ENCODE measurements at places on chromosomes 3 and 15.

DNA sequence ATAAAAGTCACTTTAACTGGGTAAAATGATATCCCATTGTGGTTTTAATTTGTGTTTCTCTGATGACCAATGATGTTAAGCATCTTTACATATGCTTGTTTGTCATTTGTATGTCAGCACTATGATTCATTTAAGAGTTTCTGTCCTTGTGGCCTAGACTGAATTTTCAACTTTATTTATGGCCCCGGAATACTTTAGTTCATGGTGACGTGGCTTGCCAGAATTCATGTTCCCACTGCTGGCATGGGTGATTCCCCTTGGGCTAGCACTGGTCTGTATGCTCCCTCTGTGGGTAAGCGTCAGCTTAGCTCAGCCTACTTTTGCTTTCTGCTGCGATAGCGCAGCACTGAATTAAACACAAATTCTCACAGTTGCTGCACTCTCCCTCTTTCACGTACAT lies 436.3 kb upstream of the SGO1 start:
- DNase-seq, result no peak

DNA sequence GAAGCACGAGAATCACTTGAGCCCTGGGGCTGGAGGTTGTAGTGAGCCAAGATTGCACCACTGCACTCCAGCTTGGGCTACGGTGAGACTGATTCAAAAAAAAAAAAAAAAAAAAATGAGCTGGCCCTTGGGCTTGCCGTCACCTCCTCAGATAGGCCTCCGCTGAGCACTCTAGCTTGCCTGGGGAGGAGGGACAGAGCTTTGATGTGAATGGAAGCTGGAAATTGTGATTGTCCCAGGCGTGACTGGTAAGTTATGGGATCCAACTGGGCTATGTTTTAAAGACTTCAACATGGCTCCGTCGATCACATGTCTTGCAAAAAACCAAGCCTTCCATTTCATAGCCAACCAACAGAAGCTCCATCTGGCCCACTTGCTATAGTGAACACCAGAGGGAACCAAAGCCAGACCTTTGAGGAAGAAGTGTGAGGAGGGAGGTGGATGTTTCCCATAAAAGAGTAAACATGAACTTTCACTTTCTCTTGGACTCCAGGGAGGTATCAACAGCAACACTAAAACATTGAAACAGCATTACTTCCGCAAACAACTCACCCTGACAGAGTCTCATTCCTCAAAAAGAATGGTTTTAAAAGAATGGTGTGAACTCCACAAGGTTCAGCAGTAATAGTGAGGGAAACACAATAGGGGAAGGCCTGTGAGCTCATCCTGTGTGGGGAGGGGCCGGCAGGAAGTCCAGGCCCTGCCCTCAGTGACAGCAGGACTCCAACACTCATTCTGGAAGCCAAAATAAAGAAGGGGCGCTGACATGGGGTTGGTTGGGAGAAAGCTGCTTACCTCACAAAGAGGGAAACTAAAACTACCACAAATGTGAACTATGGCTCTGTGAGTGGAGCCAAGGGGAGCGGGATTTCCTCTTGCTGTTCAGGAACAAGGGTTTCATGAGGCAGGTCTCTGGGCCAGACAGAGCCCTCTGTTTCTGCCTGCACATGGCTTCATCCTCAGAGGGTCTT lies 59.2 kb upstream of the IL12A start:
- no peak for DNase-seq

DNA sequence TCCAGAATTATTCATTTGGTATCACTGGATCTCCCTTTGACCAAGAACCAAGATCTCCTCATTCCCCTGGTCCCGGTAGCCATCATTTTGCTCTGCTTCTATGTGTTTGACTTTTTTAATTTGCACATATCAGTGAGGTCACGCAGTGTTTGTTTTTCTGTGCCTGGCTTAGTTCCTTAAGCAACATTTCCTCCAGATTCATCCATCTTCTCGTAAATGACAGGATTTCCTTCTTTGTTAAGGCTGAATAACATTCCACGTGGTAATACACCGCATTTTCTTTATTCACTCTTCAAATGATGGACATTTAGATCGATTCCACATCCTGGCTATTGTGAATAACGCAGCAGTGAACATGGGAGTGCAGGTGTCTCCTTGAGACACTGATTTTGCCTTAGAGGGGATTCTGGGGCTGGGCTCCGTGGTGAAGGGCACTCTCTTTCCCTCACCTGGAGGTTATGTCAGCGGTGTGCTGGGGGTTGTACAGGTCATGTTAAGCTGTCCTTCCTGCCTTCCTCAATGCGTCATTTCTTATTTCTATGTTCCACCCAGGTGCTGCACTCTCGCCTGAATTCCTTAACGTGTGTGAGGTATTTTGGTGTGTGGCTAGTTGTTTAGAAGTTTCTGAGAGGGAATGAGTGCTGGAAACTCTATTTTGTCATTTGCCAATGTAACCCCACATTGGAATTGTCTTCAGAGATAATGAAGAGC lies 212.2 kb downstream of the LPP start:
- DNase-seq, result no peak

GRCh38 chr3:11465744-11466616 lies 177.7 kb downstream of the VGLL4 start:
- no peak for DNase-seq

DNA sequence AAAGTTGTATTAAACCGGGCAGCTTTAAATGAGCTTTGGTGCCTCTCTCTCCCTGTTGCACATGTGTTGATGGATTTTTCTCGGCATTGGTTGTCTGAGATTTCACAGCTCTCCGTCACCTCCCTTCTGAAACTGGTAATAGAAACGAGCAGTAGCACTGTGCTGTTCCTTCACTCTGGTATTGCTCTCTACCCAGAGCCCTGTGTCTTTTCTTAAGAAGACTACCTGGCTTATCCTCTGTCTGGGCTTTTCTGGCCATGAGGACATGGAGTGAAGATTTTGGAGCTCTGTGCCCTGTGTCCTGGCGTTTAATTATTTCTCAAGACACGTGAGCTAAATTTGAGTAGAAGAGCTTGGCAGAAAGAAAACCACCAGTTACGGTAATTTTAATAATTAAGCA lies 209.6 kb upstream of the EIF1B start:
- no peak for DNase-seq

DNA sequence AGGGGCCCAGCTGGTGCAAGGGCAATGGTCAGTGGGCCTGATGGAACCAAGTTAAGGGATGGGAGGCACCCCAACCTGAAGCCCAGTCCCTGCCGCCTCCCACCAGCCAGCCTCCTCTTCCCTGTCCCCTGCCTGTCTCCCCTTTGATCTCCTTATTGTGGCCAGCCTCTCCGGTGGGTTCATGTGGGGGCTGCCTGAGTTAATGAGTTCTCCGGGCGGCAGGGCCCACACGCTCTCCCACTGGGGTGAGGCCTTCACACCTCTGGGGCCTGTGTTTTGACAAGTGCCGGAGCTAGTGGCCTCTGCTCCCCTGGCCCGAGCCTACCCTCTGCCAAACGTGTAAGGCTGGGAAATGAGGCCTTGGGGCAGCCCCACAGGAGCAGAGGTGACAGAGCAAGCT lies 7.2 kb upstream of the MESP1 start:
- DNase-seq, result no peak

GRCh38 chr3:171225165-171225564 lies 198.6 kb upstream of the SLC2A2 start:
- no peak for DNase-seq

DNA sequence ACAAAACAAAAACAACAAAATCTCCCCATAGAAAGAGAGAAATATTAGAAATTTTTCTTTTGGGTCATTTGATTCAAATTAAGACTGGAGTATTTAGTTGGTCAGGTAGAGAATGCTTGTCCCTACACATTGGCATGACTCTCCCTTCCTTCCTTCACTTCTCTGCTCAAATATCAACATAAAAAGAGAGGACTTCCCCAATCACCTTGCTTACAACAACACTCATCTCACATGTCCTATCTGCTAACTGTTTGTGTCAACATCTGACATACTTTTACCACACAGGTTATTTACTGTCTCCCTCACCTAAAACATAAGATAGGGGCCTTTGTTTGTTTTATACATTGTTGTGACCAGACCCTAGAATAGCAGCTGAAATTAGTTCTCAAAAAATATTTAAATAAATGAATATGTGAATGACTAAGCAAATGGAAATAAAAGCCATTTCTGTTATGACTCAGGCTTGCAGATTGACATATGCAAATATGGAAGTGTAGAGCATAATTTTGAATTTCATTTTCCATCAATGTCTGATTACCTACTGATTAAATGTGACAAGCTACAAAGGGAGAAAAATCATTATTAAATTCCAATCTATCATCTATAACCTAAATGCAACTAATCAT lies 304.8 kb downstream of the CTNNB1 start:
- no peak for DNase-seq

- no peak for DNase-seq
Measured at GRCh38 chr3:56633602-56634535, 49.2 kb downstream of the TASOR start.

GRCh38 chr3:49804141-49805041 lies 1.3 kb downstream of the INKA1 start:
- no peak for DNase-seq

- no peak for DNase-seq
Measured at GRCh38 chr3:178841011-178841410, 230.6 kb downstream of the ZMAT3 start.

GRCh38 chr15:100170291-100171210 lies 171.2 kb downstream of the ADAMTS17 start:
- no peak for DNase-seq

GRCh38 chr3:104520228-104520655 lies 846.5 kb upstream of the ALCAM start:
- DNase-seq, result no peak

DNA sequence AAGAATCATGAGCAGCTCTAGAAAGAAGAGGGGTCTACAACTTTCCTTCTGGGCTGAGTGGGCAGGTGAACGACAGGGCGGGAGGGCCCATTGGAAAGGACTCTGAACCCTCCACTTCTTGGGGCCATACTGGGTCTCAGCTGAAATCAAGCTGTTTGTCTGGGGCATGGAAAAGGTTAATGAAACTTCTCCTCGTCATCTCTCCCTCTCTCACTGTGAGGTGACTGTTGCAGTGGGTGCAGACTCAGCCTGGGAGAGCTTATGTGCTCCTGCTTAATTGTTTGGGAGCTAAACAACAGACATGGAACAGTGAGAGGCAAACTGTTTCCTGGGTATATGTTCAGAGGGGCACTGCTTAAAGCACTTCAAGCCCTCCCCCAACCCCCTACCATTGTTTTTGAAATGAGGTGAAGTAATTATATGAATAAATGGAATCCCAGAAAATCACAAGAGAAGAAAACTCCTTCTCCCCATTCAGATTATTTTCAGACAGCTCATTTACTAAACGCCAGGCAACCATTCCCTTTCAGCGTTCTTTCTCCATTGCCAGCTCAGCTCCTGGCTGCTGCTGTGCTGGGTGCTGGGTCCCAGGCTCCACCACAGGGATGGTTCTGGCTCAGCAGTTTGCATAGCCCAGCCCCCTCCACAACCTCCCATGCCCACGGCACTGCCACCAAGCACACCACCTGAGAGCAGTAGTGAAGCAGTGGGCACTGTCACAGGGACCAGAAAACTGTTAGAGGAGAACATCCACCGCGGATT lies 444.9 kb upstream of the TBL1XR1 start:
- no peak for DNase-seq

DNA sequence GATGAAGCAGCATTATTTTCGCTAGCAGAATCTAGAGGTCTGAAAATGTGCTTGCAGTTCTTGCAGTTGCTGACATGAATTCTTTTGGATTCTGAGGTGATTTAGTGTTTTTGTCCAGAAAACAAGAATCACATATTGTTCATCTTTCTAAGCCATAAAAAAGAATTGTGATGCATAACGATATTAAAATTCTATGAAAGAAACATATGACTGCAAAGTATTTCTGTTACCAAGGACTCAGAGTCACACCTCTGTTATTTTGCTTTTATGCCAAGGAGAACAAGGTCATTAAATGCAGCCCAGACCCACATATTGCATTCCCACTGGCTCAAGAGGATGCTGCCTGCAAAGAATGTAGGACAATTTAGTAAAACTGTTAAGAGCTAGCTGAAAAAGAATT lies 299.8 kb upstream of the GPR149 start:
- DNase-seq, result no peak

DNA sequence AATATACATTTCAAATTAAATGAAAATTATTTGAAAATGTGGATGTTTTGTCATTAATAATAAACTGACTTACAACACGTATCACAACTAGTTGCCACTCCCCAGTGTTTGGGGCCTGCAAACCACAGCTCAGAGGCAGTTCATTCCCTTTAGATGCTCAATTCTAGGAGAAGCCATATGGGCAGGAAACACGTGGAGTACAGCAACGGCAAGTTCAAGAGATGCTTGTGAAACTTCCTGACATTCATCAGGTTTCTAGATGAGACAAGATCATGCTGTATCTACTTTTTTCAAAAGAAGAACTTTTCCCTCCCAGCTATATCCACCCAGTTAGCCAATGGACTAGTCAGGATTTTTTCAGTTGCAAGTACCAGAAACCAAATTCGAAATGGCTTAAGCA lies 17.6 kb upstream of the PLA2G4D start:
- DNase-seq, result no peak

GRCh38 chr15:75952525-75952924 lies 48.8 kb downstream of the FBXO22 start:
- DNase-seq, result no peak

DNA sequence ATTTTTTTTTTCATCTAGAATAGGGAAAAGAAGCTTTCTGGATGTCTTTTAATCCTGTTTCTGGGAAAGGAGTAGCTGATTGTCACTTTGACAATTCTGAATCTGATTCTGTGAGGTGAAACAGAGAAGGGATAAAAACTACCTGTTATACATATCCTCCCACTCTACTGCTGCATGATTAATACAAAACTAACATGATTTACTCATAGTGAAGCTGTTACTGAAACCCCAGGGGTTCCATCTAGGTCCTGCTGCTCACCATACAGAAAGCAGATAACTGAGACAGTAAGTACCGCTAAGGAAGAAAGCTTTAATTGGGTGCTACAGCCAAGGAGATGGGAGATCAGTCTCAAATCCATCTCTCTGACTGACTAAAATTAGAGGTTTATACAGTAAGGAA lies 610.9 kb upstream of the ALCAM start:
- DNase-seq, result no peak

- DNase-seq, result no peak
Measured at GRCh38 chr3:20564966-20565365, 379.0 kb upstream of the SGO1 start.

GRCh38 chr3:6179761-6180160 lies 681.2 kb upstream of the GRM7 start:
- no peak for DNase-seq

DNA sequence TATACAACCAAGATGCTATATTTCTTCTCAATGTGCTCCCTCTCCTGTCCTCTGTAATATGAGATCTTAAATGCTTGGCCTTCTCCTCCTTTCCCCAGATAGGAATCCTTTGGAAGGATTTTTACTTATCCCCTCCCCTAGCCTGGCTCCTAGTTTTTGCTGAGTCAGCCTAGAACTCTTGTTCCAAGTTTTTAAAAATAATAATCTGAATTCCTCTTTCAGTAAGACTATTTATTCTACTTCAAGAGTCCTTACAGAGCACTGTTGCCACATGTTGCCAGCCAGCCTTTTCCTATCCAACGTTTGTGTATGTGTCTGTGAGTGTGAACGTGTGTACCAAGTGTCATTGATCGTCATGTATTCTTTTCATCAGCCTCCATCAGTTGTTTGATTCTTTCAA lies 11.0 kb upstream of the KCNMB2 start:
- DNase-seq, result no peak

- DNase-seq, result no peak
Measured at GRCh38 chr15:80289528-80290495, 37.8 kb upstream of the CTXND1 start.

GRCh38 chr15:84714821-84715220 lies 1.1 kb downstream of the SEC11A start:
- DNase-seq, result no peak

- DNase-seq, result no peak
Measured at GRCh38 chr15:47194718-47195117, 522.6 kb upstream of the SEMA6D start.
